ENCODE measurements at places on chromosomes 5 and 9.
A peak's percentile ranks its signal among the peaks of the same experiment; 100 is the strongest.

- no peak for DNase-seq
Observed at GRCh38 chr5:57751710-57752109, 269.1 kb upstream of the ACTBL2 start.

DNA sequence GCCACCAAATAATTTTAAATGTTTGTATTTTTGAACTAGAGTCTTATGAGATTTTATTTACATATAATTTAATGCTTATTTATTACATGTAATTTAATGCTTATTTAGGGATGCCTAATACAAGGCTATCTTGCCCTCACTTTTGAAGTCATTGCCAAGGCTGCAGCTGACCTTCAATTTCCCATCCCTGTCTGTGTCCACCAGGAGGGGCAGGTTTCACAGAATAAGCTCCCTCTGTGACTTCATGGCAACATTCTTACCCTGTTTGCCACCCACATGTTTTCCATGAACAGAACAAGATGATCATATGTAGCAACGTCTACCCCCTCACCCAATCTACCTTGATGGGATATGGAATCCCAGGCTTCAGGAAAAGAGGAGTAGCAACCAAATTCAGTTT is 27.0 kb downstream of the C5 start:
- no peak for DNase-seq

DNA sequence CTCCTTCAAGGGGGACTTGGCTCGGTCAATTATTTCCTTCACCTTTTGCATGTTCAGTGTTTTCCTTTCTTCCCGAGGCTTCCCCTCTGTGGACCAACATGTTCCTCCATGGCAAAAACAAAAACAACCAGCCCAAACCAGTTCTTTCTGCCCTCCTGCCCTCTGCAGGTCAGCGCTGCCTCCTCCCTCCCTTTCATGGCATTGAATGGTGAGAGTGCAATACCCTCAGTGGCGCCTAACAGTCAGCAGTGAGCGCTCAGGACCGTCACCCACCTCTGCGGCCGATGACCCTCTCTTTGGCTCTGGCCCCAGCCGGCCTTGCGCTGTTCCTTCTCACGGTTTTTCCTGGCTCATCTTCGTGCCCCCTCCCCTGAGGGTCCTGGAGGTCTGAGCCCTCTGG is 34.4 kb upstream of the GNE start:
- DNase-seq, result no peak

DNA sequence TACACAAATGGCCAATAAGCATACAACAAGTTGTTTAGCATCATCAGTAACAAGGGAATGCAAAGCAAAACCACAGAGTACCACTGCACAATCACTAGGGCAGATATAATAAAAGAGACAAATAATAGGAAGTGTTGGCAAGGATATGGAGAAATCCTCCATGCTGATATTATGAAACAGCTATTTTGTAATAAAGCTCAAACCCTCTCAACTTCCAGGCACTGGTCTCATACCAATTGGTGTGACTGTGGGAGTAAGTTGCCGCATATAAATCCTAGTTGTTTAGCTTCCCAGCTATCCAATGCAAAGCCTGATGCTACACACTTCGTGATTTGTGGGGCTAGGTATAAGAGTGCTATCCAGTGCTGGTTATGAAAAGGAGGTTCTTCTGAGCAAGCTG is 88.6 kb downstream of the SMIM23 start:
- no peak for DNase-seq

- no peak for DNase-seq
Observed at GRCh38 chr5:139263536-139263935, 30.0 kb upstream of the MATR3 start.

DNA sequence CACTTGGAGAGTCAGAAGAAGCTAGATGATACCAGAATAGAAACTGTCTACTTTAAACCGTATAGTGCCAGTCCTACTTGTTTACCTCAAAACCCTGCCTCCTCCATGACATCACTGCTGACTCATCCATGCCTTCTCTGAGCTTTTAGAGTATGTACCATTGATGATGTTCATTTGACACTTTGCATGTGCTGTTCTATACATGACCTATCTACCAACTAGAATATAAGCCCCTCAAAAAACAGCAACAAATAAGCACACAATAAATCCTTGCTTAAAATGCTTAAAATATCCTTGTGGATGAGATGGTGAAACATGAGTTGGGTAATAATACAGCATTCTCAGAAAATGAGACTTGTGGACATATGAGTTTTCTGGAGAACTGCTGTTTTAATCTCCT is 2.6 kb downstream of the CTNNAL1 start:
- peak; percentile 64 for DNase-seq

GRCh38 chr9:37191403-37192089 is 71.2 kb downstream of the ZCCHC7 start:
- DNase-seq, result no peak

DNA sequence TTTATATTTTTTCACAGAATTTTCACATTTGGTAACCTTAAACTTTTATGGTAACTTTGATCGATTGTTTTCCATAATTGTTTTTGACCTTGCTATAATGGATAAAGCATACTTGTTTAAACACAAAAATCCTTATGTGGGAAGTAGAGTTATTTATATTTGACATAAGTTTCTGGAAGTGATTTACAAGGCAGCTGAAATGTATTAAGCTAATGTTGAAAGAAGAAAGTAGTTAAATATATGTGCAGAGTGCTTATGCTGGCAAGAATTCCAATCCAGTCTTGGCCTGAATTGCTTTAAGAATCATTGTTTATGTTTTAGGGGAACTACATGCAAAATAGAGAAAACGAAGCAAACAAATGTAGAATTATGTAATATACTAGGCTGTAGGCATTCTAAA is 763.6 kb downstream of the TAF11L14 start:
- no peak for DNase-seq

DNA sequence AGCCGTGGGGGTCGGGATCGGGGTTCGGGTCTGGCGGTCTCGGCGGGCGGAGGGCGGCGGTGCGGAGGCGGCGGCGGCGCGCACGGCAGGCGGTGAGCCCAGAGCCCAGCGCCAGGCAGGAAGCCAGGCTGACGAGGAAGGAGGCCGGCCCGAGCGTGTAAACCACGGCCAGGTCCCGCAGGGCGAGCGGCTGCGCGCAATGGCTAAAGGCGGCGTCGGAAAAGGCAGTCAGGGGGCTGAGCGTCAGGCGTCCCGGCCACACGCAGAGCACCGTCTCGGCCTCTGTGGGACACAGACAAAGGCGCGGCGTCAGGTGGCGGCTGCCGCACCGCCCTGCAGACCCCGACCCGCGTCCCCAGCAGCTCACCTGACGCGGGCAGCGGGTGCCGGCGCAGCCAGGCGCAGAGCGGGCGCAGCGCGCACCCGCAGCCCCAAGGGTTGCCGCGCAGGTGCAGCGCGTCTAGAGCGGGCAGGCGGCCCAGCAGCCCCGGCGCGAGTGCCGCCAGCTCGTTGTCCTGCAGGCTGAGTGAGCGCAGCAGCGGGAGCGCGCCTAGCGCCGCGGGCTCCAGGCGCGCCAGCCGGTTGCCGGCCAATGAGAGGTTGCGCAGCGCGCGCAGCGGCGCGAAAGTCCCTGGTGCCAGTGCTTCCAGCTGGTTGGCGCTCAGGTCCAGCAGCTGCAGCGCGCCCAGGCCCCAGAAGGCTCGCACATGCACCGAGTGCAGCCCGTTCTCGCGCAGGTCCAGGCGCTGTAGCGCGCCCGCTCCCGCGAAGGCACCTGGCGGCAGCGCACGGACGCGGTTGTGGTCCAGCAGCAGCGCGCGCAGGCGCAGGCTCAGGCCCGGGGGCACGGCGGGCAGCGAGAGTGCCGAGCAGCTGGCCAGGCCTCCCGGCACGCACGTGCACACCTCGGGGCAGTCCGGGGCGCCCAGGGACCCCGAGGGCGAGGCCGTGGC is 671 bp downstream of the LRRC26 start:
- peak; percentile 43 for DNase-seq
